NCI-H2029 treated with DMSO at 0.1 percent for 48 hours (cell line): ENCODE measurements at places on chromosomes 3 and 15.

- DNase-seq: peak; percentile 87
These were observed 196.5 kb upstream of the ATP11B start for GRCh38 chr3:182596676-182597410.

DNA sequence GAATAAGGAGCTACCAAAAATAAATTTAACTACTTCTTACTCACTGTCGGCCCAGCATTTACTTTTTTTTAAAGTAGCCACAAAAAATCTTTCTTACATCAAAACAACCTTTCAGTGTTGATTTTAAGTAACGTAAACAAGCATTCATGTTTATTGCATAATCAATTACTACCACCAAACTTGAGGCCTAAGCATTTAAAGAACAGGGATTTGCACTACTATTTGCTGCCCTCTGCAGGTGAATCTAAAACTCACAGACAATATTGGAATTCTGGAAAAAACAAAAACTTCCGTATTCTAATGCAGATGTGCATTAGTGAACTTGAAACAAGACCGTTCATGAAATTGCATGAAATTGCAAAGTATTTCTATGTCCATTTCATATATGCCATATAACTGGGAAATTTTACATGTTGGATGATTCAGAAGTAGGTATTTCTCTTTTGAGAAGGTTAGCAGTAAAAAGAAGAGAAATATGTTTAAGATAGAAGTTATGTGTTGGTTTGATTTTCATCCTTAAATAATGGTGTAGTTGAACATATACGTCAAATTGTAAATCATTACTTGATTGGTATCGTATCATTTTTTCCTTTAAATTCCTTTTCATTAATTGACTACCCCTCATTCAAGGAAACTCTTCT lies 55.6 kb downstream of the CGGBP1 start:
- DNase-seq: peak; percentile 48

- DNase-seq: no peak
These were observed 237 bp upstream of the ZNF662 start for GRCh38 chr3:42905740-42906069.

GRCh38 chr3:56980798-56981390 lies 79.6 kb upstream of the SPATA12 start:
- no peak for DNase-seq

GRCh38 chr3:122975924-122976293 lies 51.7 kb downstream of the SEMA5B start:
- DNase-seq: no peak

DNA sequence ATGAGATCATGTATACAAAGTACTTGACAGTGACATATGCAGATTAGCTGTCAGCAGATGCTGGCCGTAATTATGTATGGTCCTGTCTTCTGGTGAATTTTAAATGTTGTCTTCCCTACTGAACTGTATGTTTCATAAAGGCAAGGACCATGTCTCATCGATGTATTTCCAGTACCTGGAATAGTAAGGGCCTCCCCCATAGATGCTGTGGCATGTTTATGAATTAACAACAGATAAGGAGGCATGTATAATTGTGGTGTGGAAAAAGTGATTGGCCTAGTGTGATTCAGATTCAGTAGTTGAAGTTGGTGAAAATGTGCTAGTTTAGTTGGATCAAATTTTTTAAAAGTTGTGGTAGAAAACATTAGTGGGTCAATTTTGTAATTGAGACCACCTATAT lies 202.7 kb upstream of the SLC2A2 start:
- no peak for DNase-seq

DNA sequence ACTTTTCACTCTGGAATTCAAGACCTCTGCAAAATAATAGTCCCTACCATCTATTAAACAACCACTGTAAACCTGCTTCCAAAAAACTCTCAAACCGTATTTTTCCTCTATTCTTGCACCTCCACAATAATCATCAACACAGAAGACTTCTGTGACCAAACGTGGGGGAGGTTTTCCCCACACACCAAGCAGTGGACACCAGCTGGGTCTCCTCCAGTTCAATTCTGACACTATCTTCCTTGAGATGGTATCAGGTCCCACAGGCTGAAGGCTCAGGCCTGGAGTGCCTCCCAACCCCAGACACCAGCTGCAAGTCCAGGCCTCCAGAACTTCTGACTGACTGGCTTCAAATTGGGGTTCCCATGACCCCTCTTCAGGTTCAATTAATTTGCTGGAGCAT lies 89.6 kb upstream of the RAP2B start:
- DNase-seq: no peak

DNA sequence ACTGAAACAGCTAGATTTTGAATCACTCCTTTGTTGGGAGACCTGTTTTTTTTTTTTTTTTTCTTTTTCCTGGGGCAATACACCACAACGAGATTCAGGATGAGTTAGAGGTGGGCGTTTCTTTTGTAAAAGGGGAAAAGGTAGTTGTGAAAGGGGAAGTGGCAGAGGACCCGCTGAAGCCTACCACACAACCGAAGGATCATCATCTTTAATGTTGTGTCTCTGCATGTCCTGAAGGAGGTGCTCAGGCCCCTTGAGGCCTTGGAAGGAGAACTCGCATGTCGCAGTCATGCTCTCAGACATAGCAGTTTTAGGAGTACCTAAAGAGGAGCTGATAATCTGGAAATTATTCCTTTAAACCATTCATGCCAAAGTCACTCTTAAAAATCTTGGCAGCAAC lies 137.9 kb upstream of the LRIG1 start:
- DNase-seq: no peak

GRCh38 chr15:28986108-28986507 lies 100.3 kb downstream of the APBA2 start:
- DNase-seq: no peak

DNA sequence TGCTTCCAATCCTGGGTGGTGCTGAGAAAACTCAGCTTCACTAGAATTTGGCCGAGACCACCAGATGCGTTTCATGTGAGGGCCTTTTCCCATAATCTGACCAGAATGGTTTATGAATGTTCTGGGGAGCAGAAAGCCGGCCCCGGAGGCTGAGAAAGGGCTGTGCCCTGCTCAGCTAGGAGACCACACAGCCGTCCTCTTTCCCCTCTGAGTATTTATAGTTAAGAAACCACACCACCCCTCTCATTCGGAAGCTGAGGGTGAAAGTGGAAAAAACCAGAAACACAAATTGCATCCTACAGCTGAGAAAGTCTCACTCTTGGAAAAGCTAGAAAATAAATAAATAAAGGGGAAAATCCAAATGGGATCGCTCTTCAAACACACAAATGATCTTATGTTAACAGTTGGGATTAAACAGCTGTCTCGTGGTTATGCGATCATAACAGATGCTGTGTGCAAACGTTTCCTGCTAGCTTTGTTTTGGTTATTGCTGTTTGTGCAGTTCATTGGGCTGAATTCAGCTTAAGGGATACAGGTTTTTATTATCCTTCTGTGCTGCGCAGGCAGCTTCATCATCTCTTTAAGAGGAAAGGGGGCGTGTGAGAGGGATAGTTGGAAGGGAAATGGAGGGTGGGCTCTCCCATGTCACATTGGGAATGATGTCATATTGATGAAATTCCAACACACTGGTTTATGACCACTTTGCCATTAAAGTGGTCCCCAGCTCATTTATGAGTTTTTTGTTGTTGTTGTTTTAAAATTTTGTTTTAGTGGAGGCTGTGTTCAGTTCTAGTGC lies 1026.2 kb upstream of the NR2F2 start:
- peak; percentile 28 for DNase-seq

DNA sequence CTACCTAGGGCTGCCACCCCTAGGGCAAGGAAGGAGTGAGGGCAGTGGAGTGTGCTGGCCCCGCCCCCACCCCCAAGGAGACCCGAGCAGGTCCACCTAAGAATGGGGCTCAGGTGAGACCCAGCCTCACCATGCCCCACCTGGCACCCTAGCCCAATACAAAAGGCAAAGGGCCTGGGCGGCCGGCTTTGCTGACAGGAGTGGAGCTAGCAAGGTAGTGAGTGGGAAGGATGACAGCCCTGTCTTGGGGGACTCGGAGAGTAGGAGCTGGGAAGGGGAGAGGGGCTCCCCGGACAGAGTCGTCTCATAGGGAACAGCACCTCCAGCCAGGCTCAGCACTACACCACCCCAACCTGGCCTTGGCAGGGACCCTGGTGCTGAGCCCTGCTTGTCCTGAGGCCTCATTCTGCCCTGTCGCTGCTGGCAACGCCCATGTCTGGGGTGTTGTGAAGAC lies 12.1 kb downstream of the C15orf39 start:
- DNase-seq: no peak

DNA sequence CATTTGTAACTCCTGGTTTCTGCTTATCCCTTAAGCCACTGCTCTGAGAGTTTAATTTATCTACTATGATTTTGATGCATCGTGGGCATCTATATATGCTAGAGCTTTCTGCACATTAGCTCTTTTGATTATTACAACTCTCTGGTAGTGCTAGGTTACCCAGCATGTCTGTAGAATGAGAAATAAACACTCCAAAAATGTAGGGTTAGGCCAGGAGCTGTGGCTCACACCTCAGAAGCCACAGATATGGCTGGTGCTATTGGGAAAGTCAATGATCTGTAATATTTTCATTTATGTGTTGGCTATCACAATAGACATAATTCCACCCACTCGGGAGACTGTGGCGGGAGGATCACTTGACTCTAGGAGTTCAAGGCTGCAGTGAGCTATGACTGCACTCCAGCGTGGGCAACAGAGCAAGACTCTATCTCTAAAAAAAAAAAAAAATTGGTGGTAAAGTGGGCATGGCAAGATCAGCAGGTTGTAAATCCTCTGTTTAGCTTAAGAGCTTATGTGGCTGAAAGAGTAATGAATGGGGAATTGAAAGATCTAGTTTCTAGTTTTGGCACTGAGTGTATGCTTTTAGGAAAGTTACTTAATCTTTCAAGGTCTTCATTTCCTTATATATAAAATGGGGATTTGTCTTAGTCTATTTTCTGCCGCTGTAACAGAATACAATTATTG lies 6.3 kb downstream of the TIGIT start:
- no peak for DNase-seq

GRCh38 chr3:66270288-66270687 lies 49.5 kb downstream of the SLC25A26 start:
- DNase-seq: no peak

GRCh38 chr3:102176333-102177050 lies 258.3 kb upstream of the ZPLD1 start:
- DNase-seq: no peak

- DNase-seq: peak; percentile 52
These were observed 8.3 kb downstream of the RPL14 start for GRCh38 chr3:40465456-40465855.

- peak; percentile 82 for DNase-seq
These were observed 25.6 kb downstream of the SEC22C start for GRCh38 chr3:42556089-42556632.

GRCh38 chr15:82858932-82859331 lies 49.5 kb downstream of the WHAMM start:
- DNase-seq: no peak

DNA sequence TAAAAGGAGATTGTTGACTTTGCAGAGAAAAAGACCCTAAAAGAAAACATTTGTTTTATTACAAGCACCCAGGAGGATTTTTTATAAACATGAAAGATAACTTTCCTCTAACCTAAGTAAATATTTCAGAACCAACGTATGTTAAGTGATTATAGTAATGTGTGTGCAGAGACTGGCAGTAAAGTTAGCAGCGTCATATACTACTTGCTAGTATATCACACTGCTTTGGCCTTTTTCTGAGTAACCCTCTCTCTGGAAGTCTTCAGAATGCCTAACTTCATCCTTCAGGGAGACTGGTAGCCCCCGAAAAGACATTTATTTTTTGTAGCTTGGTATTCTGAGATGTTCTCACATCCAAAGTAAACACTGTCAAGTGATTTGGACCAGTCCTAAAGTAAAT lies 17.9 kb downstream of the UBE2E1 start:
- no peak for DNase-seq

DNA sequence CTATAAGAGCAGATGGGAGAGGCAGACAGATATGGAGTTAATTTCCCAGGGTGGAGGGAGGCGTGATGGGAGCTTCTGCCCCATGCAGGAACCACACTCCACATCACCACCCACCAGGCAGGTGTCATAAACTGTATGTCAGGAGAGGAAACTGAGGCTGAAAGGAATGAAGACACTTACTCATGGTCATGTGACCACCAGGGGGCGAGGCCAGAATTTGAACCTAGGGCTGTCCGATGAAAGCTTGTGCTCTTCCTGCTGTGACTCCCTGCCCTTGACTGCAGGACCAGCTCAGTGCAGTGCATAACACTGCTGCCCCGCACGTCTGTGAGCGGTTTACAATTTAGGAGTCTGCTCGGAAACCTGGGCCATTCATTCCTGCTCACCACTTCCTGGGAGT lies 28.8 kb downstream of the NUP210 start:
- no peak for DNase-seq

GRCh38 chr3:182740710-182741109 lies 52.6 kb upstream of the ATP11B start:
- no peak for DNase-seq

DNA sequence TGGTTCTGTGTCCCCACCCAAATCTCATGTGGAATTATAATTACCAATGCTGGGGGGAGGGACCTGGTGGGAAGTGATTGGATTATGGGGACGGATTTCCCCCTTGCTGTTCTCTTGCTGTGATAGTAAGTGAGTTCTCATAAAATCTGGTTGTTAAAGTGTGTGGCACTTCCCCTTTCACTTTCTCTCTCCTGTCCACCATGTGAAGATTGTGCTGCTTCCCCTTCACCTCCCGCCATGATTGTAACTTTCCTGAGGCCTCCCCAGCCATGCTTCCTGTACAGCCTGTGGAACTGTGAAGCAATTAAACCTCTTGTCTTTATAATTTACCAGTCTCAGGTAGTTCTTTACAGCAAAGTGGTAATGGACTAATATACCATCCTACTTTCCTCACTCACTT lies 289.6 kb downstream of the EFHB start:
- DNase-seq: no peak

DNA sequence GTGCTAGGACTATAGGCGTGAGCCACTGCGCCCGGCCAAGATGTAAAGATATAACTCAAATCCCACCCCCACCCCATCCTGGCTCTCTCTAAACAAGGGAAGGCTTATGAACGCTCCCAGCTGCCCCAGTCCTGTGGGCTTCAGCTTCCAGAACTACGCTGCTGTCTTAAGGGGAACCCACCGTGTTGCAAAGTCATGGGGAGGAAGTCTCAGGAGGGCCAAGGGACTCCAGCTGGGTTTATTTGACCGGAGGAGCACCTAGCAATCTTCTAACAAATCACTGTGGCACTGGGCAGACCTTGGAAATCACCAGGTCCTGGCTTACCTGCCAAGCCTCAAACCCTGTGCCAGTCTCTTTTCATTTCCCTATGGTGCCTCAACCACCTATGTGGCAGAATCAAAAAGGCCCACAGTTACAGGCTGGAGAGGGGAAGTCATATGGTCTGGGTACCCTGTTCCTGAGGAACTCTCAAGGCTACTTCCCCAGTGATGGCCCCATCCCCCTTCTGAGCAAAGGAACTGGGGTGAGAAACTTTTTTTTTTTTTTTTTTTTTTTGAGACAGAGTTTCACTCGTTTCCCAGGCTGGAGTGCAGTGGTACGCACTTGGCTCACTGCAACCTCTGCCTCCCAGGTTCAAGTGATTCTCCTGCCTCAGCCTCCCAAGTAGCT lies 83.4 kb downstream of the RBPMS2 start:
- no peak for DNase-seq

DNA sequence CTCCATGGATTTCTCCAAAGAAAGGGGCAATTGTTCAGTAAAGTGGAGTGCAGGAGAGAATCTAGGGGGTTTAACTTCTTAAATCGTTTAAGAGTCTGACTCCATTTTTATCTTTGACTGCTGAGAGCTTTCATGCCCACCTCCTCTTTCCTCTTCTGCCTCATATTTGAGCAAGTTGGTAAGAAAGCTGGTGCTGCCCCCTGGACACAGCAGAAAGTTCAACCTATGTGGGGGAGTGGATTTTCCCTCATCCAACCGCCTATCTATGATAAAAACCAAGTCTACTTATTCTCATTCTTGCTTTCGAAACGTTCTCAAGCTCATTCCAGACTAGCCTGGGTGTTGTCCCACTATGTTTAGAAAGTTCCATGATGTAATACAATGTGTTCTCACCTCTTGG lies 26.0 kb downstream of the HHLA2 start:
- no peak for DNase-seq
